DMS79 (cell line): ENCODE measurements at places on chromosomes 4 and X.

GRCh38 chrX:73401591-73402266, 45.1 kb upstream of the CDX4 start:
- DNase-seq = no peak

DNA sequence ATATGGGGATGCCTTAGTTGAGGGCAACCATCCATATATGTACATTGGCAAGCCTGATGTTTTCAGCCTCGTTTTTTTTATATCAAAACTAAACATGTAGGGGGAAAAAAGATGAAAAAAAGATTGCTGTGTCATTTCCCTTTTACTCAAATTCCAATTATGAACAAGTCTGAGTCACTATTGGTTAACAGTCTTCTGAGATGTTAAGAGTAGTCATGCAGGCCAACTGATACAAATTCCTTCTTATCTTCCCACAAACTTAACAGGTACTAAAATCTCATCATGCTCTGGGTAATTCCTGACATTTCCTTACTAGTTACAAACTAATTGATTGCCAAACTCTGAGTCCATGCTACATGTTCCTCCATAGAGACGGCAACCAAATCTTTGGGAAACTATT, 222.1 kb downstream of the FRMPD4 start:
- no peak for DNase-seq

- DNase-seq = no peak
These were observed 48.5 kb upstream of the STIM2 start for GRCh38 chr4:26812049-26812714.

DNA sequence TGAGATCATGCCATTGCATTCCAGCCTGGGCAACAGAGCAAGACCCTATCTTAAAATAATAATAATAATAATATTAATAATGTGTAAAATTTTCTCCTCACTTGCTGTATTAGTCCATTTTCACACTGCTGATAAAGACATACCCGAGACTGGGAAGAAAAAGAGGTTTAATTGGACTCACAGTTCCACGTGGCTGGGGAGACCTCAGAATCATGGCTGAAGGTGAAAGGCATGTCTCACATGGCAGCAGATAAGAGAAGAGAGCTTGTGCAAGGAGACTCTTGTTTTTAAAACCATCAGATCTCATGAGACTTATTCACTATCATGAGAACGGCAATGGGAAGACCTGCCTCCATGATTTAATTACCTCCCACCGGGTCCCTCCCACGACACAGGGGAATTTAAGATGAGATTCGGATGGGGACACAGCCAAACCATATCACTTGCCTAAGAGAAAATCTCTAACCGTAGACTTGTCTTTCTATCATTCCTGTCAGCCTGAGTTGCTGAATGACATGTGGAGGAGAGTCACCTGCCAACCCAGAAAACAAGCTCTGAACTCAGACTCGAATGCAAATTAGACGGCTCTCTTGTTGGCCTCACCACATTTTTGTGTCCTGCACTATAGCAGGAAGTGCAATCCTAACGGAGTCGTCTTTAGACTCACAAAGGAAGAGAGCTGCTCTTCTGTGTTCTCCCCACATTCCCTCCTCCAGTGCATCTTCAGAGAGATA, 51.9 kb upstream of the DCTD start:
- no peak for DNase-seq

DNA sequence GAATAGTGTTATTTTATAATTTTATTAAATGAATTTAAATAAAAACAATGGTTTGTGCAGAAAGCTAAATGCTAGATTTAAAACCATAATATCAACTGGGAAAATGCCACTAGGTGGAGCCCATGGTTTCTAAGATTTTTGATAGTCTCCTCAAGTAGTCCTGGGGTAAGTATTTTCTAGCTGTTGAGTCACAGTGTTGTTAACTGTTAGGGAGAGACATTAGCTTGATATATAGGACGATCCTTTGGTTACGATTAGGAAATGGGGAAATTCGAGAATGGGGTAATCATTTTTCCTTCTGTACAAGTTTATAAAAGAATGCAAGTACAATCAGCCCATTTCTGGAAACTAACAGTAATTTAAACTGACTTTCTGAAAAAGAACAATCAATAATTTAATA, 378.4 kb downstream of the ANKRD50 start:
- no peak for DNase-seq

DNA sequence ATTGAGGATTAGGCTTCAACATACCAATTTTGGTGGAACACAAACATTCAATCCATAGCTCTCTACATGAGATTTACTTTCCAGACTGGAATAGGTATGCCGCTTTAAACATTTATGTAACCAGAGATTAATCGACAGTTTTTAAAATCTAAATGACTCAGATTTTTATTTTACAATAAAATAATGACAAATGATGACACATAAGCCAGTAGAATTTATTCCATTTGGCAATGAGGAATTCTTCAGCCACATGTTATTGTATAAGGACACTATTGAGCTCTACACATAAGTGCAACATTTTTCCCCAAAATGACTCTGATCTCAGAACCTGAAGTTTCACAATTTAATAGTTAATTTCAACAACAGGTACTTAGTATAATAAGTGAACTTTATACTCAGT, 227.0 kb upstream of the PRPS2 start:
- DNase-seq = no peak

DNA sequence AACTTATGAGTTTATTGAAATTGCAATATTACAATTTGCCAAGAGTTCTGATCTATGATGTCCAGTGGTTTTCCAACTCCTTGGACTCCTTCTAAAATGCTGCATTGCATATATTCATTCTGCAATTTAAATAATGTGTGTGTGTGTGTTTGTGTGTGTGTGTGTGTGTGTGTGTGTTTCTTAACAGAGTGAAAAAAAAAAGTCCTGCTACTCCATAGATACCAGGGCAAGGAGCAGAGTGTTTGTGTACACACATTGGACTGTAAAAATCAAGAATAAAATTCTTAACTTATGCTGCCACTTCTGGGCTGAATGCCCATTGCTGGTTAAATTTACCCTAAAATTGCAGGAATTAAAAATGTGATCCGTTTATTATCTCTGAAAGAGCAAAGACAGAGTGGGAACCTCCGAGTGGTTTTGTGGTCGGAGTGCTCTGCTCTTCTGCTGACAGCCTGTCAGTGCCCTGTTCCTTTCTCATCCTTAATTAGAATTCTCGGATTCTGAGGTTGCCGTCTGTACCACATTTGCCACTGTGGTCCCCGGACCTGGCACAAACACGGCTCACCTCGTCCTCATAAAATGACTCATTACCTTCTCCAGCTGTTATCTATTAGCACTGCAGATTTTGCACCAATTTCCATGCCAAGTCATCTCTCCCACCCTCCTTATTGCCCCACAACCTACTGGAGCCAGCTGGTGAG, 355.5 kb downstream of the KCNIP4 start:
- DNase-seq = no peak

GRCh38 chrX:118370921-118371624, 25.2 kb downstream of the WDR44 start:
- DNase-seq = no peak

DNA sequence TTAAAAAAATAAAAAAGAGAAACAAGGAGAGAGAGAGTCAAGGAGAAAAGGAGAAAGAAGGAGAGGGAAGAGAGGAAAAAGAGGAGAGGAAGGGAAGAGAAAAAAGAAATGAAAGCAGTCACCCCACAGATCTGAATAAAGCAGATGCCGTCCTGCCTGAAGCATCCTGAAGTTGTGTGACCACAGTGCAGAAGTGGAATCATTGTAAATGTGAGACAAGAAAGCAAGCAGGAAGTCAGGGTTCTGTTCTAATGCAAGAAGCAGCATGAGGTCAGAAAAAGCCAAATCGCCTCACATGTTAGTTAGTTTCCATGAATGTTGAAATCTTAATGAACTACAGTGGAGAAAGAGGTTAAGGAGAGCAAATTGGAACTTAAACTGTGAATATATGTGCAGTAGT, 692.5 kb downstream of the CENPC start:
- DNase-seq = no peak

DNA sequence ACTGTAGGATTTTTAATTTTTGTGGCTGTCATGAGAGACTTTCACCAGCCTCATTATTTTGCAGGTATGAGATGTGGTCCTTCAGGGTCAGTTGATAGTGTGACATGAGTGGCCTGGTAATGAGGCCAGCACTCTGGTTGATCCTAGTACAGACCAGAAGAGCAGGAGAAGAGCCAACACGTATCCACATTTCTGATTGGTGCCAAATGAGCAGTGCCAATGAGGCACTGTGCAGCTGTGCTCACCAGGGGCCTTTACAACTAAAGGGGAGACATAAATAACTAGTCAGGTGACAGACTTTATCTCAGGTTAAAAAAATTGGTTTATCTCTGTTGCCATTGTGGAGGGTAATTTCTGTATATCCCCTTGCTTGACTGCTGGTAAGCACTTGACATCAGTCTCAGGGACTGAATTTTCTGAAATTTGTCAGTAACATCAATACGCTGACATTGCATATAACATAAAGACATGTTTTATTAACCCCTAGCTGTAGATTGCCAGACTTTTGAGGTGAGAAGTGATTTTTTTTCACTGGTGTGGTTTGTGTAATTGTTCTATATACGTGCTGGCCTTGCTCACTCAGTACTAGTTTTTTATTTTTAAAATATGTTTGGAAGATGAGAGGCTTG, 101.2 kb downstream of the AFF1 start:
- DNase-seq = no peak

DNA sequence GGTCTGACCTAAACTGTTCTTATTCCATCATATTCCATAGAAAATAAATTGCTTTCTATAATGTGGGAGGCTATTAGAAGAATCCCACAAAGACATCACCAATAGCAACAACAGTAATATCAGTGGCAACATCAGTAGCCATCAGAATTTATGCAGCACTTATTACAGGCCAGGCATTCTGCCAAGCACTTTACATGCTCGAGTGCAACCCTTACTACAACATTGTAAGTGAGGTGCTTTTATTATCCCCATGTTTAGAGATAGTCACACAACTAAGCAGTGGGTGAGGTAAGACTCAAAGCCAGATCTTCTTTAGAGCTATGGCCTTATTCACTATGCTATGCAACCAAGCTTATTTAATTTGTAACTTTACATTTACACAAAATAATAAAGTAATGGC, 317.1 kb upstream of the BMP3 start:
- DNase-seq = peak; percentile 54

GRCh38 chrX:47683829-47684205, 24.8 kb upstream of the UXT start:
- no peak for DNase-seq

- DNase-seq = no peak
These were observed 25.8 kb downstream of the PPEF1 start for GRCh38 chrX:18733287-18733686.

DNA sequence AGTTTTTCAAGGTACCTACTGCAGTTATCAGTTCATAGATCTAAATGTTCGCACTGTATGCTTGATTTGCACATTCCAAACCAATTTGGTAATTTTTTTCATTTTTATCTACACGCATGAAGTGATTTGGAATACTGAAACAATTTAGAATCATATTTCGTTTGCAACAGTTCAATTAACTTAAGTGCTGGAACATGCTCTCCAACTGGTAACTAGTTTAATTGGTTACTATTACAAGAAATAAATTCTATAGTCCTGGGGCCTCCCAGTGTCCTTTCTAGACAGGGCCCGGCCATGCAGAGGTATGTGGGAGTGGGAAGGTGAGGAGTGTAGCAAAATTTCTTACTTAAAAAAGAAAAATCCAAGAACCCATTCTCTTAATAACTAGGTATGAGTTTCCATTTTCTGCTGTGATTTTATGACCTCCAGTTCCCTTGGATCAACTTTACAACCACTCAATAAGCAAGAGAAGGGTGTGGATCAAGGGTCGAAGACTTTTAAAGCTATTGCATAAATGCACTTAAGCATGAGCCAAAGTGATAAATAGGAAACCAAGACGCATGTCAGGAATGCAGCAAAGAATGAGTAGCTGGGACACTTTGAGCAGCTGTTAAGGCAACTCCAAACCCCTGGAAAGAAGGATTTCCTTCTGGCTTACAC, 106.9 kb downstream of the PPARGC1A start:
- no peak for DNase-seq

DNA sequence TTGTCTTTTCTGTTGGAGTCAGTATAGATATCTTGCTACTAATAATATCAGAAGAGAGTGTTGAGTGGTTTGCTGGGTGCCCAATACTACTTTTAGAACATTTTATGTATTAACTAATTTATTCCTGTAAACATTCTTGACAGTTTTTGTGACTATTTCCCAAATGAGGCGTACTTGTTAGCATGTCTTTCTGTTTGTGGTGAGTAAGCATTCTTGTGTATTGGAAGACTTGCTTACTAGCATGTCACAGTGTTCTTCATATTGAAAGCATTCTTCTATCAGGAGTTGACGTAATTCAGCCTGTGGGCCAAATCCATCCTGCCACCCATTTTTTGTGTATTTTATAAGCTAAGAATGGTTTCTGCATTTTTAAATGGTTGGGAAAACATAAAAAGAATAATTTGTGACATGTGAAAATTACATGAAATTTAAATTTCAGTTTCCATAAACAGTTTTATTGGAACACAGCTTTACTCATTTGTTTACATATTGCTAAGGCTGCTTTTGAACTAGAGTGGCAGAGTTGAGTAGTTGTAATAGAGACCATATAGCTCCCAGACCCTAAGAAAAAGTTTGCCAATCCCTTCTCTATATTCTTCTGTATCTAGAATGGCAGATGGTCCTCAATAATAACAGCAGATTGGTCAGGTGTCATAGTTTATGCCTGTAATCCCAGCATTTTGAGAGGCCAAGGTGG, 20.4 kb downstream of the REPS2 start:
- no peak for DNase-seq

DNA sequence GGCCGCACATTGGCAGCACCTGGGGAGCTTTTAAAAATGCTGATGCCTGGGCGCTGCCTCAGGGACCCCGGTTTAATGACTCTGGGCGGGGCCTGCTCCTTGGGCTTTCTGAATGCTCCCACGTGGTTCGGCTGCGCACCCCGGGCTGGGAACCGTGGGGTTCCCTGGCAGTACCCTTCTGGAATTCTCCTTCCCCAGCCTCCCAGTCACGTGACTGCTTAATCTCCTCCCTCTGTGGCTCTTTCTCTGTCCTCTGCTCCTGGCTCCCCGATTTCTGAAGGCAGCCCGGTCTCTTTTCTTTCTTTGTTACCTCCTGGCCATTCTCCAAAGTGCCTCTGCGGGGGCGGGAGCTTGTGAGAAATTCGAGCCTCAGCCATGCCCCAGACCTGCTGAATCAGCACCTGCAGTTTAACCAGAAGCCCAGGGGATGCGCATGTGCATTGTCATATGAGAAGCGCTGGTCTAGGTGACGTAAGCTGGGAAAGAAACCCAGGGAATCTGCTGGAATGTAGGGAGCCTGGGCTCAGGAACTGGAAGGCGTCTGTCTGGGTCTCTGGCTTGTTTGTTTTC, 16.6 kb downstream of the CLCN4 start:
- DNase-seq = peak; percentile 20

- no peak for DNase-seq
These were observed 144.6 kb upstream of the KIT start for GRCh38 chr4:54513204-54513603.

DNA sequence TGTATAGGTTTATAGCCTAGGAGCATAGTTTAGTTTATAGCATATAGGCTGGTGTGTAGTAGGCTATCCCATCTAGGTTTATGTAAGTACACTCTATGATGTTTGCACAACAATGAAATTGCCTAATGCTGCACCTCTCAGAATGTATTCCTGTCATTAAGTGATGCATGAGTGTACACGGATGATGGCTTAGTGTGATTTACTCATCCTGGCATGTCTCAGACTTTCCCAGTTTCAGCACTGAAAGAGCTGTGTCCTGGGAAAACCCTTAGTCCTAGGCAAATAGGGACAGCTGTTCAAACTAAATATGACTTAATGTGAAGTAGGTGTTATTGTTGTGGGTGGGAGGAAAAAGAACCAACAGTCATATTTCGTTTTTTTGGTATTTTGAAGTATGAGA, 264.9 kb upstream of the MAGEB18 start:
- DNase-seq = no peak

- no peak for DNase-seq
These were observed 3.3 kb upstream of the SLC25A4 start for GRCh38 chr4:185139736-185140135.
